ENCODE measurements at places on chromosomes 5 and 9.

- H3K4me1 ChIP-seq, result no peaks in the 10 kb centered on the region
- H3K27me3 ChIP-seq, result no peaks in the 10 kb centered on the region
- H3K4me3 ChIP-seq, result no peak overlapping the region
- H3K27ac ChIP-seq, result no peak overlapping the region
- DNase-seq, result no peak
- no peaks in the 10 kb centered on the region for H3K36me3 ChIP-seq
Observed at GRCh38 chr5:88948746-88949600, 66.0 kb upstream of the MEF2C start.

DNA sequence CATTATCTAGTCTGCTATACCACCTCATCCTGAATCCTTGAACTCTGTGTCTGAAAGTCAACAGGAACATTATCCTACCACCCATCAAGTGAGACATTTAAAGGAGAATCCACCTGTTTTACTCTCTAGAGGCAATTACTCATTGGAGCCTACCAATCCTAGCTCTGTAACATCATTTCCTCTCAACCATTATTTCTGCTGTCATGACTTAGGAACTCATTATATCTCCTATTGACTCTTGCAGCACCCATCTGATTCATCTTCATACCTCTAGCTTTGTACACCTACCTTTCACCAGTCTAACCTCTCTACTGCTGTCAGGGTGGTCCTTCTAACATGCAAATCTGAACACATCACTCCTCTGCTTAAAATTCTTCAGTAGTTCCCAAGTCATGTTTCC is 481.5 kb downstream of the NFIB start:
- H3K4me3 ChIP-seq, result no peak overlapping the region
- H3K27me3 ChIP-seq, result no peaks in the 10 kb centered on the region
- no peak overlapping the region for H3K27ac ChIP-seq
- H3K4me1 ChIP-seq, result no peaks in the 10 kb centered on the region

DNA sequence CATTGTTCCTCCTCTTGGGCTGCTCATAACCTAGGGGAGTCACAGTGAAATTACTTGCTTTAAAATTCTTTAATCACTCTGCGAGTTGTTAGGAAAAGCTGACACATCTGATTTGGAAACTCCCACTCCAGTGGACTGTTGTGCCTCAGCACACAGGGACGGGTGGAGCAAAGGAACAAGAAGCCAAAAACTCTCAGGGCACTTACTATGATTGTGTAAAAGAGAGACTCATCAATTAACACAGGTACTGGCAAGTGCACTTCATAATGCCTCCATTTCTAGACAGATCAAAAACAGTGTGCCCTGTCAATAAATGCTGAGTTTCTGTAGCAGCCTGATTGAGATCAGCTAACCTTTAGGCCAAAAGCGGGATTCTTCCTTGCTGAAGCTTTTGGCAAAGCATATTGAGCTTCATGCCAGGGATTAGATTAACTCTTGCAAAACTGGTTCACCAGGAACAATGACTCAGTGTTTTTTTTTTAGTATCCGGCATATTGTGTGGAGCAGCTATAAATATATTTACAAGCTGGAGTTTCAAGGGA is 55.9 kb downstream of the TMC1 start:
- no peak overlapping the region for H3K27ac ChIP-seq
- H3K4me1 ChIP-seq, result no peaks in the 10 kb centered on the region
- H3K36me3 ChIP-seq, result no peaks in the 10 kb centered on the region
- peaks cover 2% of the 10 kb centered on the region for H3K27me3 ChIP-seq
- DNase-seq, result no peak

DNA sequence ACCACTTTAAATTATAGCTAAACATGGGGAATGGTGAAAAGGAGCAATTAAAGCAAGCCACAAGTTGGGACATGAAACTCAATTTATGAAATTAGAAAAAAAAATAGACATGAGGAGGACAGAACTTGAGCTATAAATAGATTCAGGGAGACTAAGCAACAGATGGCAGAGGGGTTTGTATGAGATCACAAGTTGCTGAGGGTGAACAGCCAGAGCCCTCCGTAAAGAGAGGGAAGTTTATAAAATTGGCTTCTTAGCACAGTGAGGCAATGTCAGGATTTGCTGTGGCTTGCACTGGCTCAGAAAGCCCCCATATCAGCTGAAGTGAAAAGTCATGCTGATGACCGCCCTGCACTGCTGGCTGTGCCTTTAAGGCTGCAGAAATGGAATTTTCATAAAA is 443.4 kb upstream of the CD180 start:
- DNase-seq, result no peak
- no peak overlapping the region for H3K4me3 ChIP-seq

DNA sequence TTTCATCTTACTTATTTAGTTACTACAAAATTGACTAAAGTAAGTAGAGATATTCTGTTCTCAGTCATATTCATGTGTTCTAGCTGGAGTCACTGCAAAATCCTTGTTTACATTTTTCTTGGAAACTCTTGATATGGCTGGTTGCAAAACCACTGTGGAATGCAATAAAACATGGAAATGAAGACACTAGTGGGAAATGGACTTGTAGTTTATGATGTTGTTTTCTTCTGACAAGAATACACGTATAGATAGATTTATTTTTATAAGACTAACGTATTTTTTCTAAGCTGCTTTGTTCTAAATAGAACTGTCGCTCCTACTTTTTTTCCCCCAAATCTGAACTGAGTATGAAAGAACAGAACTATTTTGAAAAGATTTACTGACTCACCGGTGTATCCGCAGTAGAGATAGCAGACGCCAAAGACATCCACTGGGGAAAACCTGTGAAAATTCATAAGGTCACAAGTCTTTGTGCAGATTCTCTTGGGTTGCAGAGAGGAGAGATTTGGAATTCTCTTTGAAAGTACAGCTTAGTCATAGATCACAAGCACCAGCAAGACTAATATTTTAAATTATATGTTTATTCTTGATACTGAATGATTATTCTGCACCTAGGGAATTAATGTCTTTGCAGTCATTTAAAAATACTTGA is 119.6 kb upstream of the TAF11L2 start:
- H3K27ac ChIP-seq, result no peak overlapping the region
- no peak overlapping the region for H3K4me3 ChIP-seq
- H3K36me3 ChIP-seq, result no peaks in the 10 kb centered on the region
- DNase-seq, result no peak
- H3K4me1 ChIP-seq, result no peaks in the 10 kb centered on the region
- no peaks in the 10 kb centered on the region for H3K27me3 ChIP-seq

Data from immature natural killer cell (primary cell).